ENCODE measurements at places on chromosomes 12 and 14.

GRCh38 chr12:106446419-106447092 lies 89.0 kb downstream of the POLR3B start:
- no peak for DNase-seq

GRCh38 chr12:92132288-92132687 lies 13.4 kb downstream of the BTG1 start:
- no peak for DNase-seq

GRCh38 chr14:49853572-49854375 lies 1.2 kb upstream of the NEMF start:
- DNase-seq, result peak; percentile 43

GRCh38 chr14:67387195-67387594 lies 24.8 kb downstream of the PLEK2 start:
- DNase-seq, result no peak

DNA sequence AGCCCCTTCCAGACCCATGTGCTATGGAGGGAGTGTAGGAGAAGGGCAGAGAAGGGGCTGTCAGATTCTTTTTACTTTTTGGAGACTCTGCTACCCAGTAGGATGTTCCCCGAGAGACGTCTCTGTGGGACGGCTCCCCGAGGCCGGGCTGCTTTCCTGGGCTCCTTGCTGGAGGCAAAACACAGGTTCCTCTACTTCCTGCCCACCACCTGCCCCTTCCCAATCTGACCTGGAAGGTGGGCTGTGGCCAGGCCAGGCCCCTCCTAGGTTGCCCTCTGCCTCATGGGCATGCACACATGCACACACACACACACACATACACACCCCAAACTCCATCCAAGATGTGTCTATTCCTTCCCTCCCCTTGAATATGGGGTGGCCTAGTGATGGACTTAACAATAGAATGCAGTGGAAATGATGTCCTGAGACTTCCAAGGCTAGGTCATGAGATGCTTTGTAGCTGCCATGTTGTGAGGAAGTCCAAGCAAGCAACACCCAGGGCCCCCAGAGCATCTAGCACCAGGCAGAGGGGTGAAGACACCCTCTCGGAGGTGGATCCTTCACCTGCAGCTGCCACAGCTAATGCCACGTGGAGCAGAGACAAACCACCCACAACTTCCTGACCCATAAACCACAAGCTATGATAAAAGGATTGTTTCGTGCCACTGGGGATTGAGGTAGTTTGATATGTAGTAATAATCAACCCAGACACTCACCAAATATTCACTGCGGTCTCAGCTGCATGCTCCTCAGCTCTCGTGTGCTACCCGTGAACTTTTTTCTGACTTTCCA lies 1.6 kb upstream of the ASB2 start:
- DNase-seq, result peak; percentile 24

- DNase-seq, result no peak
Measured at GRCh38 chr12:128680555-128680954, 143.2 kb downstream of the SLC15A4 start.

GRCh38 chr14:84465880-84466279 lies 1064.1 kb upstream of the FLRT2 start:
- no peak for DNase-seq

- no peak for DNase-seq
Measured at GRCh38 chr12:9349888-9350885, 142.0 kb upstream of the PZP start.

DNA sequence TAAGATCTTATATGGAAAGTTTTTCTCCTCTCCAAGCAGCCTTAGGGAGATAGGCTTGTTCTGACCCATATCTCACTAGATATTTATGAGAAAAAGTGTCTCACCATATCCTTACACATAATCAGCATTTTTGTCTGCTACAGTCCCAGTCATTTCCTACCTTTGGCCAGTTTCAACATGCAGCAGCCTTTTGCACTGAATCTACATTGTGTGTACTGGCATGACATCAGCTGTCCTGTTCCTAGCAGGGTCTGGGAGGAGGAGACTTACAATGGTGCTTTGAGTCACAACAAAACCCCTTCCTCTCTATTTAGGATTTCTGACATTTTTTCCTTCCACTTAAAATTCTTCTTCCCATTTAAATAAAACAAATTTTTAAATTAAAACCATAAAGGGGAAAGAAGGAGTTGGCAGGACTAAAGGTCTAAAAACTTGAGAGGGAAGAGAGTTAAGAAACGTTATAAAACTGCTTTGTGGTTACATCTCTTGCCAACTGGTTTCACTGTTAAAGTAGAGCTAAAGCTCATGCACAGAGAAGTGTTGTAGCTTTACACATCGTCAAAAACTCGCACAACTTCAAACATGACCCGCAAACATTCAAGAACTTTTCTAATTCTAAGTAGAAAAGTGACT lies 53.3 kb upstream of the CERS5 start:
- no peak for DNase-seq

DNA sequence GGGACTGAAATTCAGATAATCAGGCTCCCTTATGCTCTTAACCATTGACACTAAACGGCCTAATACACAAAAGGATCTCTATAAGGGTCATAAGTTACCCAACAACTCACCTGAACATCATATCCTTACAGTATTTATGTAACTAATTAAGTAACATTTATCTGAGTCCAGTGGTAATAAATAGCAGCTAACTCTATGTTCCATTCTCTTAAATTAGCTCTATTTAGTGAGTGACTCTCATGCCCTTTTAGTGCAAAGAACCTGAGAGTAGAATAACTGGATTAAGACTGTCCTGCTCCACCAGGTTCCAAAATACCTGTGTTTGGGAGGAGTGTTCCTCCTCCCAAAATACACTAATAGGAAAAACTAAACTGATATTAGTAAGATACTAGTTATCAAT lies 9.8 kb downstream of the SCAF11 start:
- no peak for DNase-seq

DNA sequence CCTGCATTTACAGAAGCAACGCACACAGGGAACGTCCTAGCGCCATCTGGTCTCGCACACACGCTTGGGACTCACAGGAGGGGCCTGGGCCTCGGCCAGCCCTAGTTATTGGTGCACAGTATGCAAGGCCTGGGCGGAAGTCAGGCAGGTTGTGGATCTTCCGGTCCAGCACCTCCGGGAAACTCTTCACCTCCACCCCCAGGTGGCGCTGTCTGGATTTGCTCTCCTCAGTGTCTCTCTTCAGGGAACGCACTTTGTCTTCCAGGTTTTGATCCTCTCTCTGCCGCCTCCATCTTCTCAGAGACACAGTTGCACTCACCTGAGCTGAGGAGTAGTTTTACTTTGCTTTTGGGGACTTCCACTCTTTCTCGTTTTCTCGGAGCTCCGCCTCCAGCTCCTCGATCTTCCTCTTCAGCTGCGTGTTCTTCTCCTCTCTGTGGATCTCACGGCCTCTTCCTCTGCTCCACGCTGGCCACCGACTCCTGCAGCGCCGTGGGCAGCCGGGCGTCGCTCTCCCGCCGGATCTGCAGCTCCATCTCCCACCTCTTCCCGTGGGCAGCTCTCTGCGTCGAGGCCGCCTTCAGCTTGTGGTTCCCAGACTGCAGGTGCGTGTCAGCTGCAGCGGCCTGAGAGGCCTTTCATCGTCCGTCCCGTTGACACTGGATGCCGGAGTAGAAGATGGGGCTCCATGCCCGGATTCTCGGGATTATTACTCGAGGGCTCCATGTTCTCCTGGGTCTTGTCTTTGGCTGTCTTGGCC lies 933.8 kb downstream of the TMEM121 start:
- peak; percentile 41 for DNase-seq

GRCh38 chr14:73269729-73270531 lies 32.6 kb downstream of the PAPLN start:
- DNase-seq, result no peak

DNA sequence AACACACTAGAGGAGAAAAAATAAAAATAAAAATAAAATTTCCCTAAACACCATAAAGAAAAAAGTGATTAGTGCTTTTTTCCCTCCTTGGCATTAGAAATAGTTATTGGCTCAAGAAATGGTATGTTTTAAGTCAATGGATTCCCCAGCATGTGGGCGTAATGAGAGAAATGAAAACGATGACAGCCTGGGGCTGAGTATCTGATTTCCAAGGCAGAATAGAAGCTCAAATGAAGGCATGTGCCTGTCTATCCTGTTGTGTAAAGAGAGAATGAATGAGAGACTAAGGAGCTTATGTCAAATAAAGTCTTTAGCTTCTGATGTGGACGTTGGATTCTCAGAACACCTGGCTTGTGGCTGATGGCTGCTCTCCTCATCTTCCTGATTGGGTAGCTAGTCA lies 1408.4 kb upstream of the TMEM132C start:
- no peak for DNase-seq

GRCh38 chr12:50928392-50928791 lies 24.0 kb upstream of the HIGD1C start:
- DNase-seq, result no peak

- no peak for DNase-seq
Measured at GRCh38 chr12:59944177-59944576, 348.3 kb downstream of the SLC16A7 start.

- DNase-seq, result no peak
Measured at GRCh38 chr12:111715279-111715678, 29.4 kb downstream of the ACAD10 start.

DNA sequence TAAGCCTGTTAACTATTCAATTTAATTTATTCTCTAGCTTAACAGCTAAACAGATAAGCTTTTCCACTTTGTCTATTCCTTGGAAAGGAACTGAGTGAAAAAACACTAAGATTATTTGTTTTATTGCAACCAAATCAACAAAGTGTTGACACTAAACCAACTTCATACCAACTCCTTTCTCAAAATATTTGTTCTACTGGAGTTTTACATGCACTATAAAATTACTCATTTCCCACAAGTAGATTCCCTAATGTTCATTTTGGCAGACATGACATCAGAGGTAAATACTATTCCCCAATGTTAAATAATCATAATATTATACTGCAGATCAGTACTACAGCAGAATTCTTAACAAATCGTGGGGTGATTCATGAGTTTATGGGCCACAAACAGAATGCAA lies 231.4 kb downstream of the TTC6 start:
- no peak for DNase-seq

- DNase-seq, result no peak
Measured at GRCh38 chr14:67345583-67345982, 14.0 kb downstream of the ATP6V1D start.

DNA sequence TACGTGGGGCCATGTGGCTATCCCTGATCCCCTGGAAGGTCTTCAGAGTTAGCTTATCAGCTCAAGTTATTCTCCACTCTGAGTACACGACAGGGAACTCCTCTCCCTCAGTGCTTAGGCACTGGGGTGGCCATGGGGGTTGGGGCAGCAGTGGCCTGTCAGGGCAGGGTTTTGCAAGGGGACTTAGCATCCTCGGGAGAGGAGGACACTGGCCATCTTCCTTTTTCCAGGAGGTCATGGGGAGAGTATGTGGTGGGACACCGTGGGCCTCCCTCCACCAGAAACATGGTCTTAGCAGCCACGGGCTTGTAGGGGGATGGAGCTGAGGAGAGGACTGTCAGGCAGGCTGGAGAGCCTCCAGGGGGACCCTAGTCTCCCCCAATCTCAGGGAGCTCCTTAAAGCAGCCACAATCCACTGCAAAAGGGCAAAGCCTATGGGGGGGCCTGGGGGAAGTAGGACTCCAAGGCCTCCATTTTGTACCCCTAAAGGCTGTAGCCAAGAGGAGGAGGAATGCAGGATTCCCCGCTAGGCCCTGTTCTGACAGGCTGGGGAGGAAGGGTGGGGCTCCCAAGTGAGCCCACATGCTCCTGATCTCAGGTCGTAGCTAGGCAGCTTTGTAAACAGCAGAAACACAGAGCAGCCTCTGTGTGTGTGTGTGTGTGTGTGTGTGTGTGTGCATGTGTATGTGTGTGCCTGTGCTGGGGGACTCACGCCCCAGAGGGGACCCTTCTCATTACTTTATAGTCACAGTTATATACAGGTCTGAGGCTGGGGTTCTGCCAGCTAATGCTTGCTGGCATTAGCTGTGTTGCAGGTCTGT lies 36.6 kb downstream of the KRT80 start:
- DNase-seq, result no peak

GRCh38 chr12:27179400-27180214 lies 64.5 kb upstream of the STK38L start:
- DNase-seq, result no peak

DNA sequence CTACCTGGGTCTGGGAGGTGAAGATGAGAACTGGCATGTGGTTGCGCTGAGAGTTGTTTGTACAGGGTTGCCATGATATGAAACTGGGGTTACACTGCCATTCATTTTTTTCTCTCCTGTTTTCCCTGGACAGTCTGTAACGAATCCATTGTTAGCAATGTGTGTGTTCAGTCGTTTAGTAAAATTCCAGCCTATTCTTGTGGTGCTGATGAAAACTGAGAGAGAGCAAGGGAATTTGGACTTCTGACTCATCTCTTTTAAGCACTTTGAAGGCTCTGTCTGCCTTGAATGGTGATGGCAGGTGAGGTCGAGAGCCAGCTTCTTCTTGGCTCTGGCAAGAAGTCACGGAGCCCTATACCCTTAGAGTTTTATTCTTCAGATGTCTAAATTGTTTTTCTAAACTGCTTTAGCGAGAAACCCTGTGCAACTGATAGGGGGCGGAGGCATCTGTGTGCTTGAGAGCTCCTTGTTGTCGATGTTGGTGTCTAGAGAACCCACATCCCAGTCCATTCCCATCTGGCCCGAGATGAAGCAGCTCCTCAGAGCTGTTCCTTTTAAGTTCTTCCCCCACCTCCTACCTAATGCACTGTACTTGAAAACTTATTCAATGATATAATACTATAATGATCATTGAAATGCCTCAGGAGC lies 204.4 kb downstream of the TMX1 start:
- no peak for DNase-seq

GRCh38 chr12:31119803-31120211 lies 46.1 kb downstream of the DDX11 start:
- no peak for DNase-seq

GRCh38 chr14:58690801-58691516 lies 53.2 kb downstream of the DACT1 start:
- DNase-seq, result no peak

DNA sequence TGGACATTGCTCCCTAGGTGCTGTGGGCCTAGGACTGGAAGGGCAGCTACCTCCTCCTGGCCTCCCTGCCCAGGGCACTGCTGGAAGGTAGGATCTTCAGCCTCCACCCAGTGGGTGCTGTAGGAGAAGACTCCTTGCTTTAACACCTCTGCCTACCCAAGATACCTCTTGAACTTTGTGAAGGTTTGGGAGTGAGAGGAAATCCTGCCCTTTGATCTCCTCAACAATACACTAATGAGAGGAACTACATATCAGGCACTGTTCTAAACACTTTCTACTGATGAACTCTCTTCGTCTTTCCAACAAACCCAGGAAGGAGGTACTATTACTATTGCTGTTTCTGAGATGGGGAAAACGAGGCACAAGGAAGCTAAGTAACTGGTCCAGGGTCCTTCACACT lies 66.9 kb downstream of the PLEKHG3 start:
- DNase-seq, result no peak

- DNase-seq, result no peak
Measured at GRCh38 chr14:77119851-77120250, 21.7 kb downstream of the ZDHHC22 start.

- no peak for DNase-seq
Measured at GRCh38 chr14:34220921-34221320, 241.1 kb downstream of the SPTSSA start.

DNA sequence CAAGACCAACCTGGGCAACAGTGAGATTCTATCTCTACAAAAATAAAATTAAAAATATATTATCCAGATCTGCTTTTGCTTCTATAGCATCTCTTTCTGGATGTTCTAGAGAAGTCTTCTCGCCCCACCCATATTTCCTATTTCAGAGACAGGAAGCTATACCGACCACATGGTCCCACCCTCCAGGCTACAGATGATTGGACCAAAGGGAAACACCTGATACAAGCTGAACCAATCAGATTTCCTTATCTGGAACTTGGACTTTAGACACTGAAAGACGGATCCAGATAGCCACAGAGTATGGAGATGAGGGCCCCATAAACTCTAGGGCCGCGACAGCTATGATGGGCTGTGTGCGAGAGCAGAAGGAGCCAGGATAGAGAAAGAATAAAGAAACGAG lies 48.7 kb downstream of the CCDC60 start:
- no peak for DNase-seq
